Astrocyte (in vitro differentiated cells and primary cell): ENCODE measurements at places on chromosomes 5 and 9. TPM values are rescaled to one million over a fixed set of nuclear protein-coding genes. Genes with fewer than 3 reads are reported as not detected.

GZMA gene
- total RNA-seq: 1.7 and 2.6 TPM in 2 replicates

PTGES gene
- 1.2 and 2.5 TPM in 2 replicates for total RNA-seq

DAB2IP gene
- 41.4 and 41.7 TPM in 2 replicates for total RNA-seq

TPM2 gene
- 1,947 and 2,001 TPM in 2 replicates for total RNA-seq

INSYN2B gene
- total RNA-seq: 0.10 and 0.36 TPM in 2 replicates

MRPS27 gene
- 37.0 and 43.6 TPM in 2 replicates for total RNA-seq

PCDHB12 gene
- total RNA-seq: 0.87 and 1.2 TPM in 2 replicates

DELE1 gene
- 37.6 and 38.2 TPM in 2 replicates for total RNA-seq

PCDHB1 gene
- not detected in 2 replicates for total RNA-seq

TMEM38B gene
- 9.3 and 11.4 TPM in 2 replicates for total RNA-seq

IL7R gene
- total RNA-seq: 5.6 and 10.8 TPM in 2 replicates

HARS1 gene
- total RNA-seq: 84.6 and 95.2 TPM in 2 replicates

PLPP7 gene
- 0.20 and 0.65 TPM in 2 replicates for total RNA-seq

SH3RF2 gene
- 8.6 and 12.3 TPM in 2 replicates for total RNA-seq

QRFP gene
- not detected in 2 replicates for total RNA-seq

UNC5A gene
- 0.67 and 0.70 TPM in 2 replicates for total RNA-seq

TSSK1B gene
- 0.20 and 0.41 TPM in 2 replicates for total RNA-seq

SARDH gene
- total RNA-seq: 2.8 and 3.7 TPM in 2 replicates

FBN2 gene
- 105 and 176 TPM in 2 replicates for total RNA-seq

ZNF366 gene
- total RNA-seq: not detected in 2 replicates

OBP2B gene
- not detected in 2 replicates for total RNA-seq

ZBTB5 gene
- total RNA-seq: 11.3 and 12.3 TPM in 2 replicates

PCDHGC4 gene
- 6.6 and 7.4 TPM in 2 replicates for total RNA-seq

MAN1B1 gene
- 69.2 and 89.0 TPM in 2 replicates for total RNA-seq

BAAT gene
- 8.9 and 9.5 TPM in 2 replicates for total RNA-seq

OTP gene
- total RNA-seq: 0.16 and 0.17 TPM in 2 replicates

WWC1 gene
- 33.6 and 48.6 TPM in 2 replicates for total RNA-seq

LHX3 gene
- total RNA-seq: not detected in 2 replicates

CTNND2 gene
- total RNA-seq: 3.1 and 4.5 TPM in 2 replicates

RAI14 gene
- 307 and 315 TPM in 2 replicates for total RNA-seq

DIRAS2 gene
- total RNA-seq: 0.24 and 0.27 TPM in 2 replicates

PDE6A gene
- total RNA-seq: 0.14 and 0.17 TPM in 2 replicates

KCNIP1 gene
- total RNA-seq: 0.45 and 0.60 TPM in 2 replicates

NSG2 gene
- 0.09 and 0.38 TPM in 2 replicates for total RNA-seq

PCDHA2 gene
- 2.3 and 2.5 TPM in 2 replicates for total RNA-seq

PCDHB7 gene
- total RNA-seq: 0.79 and 1.0 TPM in 2 replicates

GABRA1 gene
- total RNA-seq: 0.32 and 0.41 TPM in 2 replicates

RHOBTB3 gene
- 65.7 and 73.8 TPM in 2 replicates for total RNA-seq

CENPH gene
- 4.9 and 5.0 TPM in 2 replicates for total RNA-seq

SPARC gene
- 15,667 and 20,724 TPM in 2 replicates for total RNA-seq

BARX1 gene
- total RNA-seq: 0.62 and 0.73 TPM in 2 replicates

COL23A1 gene
- total RNA-seq: 0.16 and 0.19 TPM in 2 replicates

RGMB gene
- total RNA-seq: 42.8 and 48.7 TPM in 2 replicates

SH3GL2 gene
- total RNA-seq: 0.16 TPM in 1 of 2 replicates, not detected in the other

PAX5 gene
- total RNA-seq: not detected in 2 replicates

BNC2 gene
- total RNA-seq: 38.0 and 47.4 TPM in 2 replicates

FOXD4L4 gene
- total RNA-seq: 0.14 TPM in 1 of 2 replicates, not detected in the other
